NB4 (cell line): ENCODE measurements at places on chromosomes 12 and 14.

DNA sequence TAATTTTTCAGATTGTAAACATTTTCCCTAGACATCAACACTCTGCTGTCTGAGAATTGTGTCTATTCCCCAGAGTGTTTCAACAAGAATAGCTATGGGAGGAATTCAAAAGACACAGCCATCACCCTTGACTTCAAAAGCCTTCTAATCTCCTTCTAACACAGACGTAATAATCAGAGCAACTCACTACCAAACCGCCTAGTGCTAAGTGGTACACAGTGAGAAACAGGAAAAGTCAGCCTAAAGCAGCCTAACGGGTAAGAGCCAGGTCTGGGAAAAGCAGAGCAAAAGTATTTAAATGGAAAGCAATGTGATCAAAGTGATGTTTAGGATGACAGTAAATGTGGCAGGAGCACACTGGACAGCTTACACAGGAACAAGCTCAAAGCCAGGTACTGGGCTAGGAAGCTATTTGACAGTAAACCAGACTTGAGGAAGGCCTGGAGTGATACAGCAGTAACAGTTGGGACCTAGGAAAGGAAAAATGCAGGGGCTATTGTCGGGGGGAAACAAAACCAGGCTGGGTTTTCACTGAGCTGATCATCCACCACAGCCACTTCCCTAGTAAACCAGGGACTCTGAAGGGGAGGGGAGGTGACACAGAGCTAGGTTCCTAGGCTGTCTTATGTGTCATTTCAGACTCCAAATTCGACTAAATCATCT is 29.4 kb downstream of the CORO1C start:
- no peak for DNase-seq

DNA sequence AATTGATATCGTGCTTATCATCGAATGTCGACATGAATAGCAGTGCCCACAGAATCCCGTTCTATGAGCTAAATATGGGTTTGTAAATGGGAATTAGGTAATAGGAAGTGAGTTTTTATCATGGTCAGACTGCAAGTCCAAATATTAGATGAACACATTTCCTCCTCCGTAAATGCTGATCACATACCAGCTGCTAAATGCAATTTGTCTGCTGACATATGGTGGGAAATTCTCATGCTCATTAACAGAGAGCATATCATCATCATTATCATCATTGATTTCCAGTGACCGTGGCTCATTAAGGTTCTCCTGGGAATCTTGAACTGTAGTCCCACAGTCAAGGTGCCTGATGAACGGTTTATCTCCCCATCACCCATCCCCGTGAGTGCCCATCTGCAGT is 998.8 kb upstream of the TMEM132C start:
- DNase-seq, result no peak

GRCh38 chr14:95524706-95525512 is 8.5 kb upstream of the SYNE3 start:
- DNase-seq, result peak; percentile 39

DNA sequence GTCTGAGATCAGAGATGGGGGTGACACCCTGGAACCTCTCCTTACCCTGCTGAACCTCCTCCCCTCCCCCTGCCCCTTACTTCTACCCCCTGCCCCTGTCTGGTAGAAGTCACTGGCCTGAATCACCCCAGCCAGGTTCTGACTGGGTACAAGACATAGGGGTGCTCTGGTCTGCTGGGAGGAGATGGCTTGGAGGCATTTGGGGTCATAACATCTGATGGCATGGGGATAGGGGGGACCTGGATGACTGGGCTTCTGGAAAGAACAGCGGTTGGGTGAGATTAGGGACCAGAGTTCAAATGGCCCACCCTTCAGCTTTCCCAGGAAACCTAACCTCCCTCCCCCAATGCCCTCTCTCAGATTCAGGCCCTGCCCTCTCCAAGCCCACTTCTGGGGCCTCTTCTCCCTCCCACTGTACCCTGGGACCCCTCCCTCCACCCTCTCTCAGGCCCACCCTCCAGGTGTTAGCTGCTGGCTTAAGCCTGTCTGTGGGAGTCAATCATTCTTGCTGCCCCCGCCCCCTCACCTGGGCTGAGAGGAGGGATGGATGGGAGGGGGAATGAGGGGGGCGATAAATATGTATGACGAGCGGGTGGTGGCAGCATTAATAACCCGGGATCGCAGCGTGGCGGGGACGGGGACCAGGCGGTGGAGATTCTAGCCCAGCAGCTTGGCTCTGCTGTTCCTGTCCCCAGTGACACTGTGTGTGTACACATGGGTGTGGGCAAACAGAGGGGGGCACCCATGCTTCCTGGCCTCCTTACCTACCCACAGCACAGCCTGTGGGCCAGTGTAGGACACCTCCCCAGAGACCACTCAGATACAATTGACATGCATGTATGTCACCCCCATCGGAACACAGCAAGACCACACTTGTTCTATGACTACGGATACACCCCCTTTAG is 5.9 kb downstream of the NXPH4 start:
- no peak for DNase-seq

GRCh38 chr14:72366619-72367018 is 434.4 kb downstream of the RGS6 start:
- DNase-seq, result no peak

GRCh38 chr12:67077617-67078016 is 191.5 kb upstream of the CAND1 start:
- DNase-seq, result no peak

DNA sequence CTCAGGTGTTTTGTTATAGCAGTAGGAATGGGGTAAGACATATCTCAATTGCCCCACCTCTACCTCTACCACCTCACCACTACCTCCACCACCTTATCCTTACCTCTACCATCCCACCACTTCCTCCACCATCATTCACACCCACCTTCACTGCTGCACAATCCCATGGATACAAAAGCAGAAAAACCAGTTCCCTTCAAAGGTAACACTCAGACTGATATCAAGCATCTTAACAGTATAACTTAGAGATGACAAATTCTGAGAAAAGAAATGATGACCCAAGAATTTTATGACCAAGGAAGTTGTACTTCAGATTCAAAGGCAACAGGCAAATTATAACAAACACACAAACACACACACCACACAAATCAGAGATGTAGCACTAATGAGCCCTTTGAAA is 189.4 kb downstream of the NUAK1 start:
- no peak for DNase-seq
